ENCODE measurements at places on chromosomes 2 and 18.
A peak's percentile ranks its signal among the peaks of the same experiment; 100 is the strongest.

DNA sequence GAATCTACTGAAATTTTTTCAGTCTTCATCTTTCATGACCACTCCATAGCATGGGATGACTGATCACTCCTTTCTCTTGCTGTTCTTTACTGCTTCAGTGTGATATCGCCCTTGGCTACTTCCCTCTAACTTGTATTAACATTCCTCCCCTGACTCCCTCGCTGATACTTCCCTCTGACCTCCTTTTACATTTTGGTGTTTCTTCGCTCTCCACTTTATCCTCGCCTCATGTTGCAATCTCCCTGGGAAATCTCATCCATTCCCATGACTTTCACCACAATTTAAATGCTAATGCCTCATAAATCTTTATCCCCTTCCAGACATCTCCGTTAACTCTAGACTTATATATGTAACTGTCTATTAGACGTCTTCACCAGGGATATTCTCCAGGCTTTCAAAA lies 167.3 kb downstream of the IKZF2 start:
- no peak for DNase-seq

DNA sequence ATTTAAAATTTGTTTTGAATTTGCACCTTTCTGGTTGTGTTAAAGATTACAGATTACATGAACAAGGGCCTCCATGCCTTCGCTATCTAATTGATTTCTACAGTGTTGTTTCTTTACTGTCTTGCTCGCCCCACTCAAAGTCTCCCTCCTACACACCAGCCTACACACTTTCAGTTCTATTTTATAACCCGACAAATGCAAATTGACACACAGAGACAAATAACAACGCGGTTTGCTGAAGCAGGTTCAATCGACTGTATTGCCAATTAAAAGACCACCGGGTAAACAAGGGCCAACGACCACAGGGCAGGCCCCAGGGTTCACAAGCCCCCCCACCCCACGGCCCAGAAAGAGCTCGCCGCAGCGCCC lies 869 bp downstream of the STARD7 start:
- no peak for DNase-seq

DNA sequence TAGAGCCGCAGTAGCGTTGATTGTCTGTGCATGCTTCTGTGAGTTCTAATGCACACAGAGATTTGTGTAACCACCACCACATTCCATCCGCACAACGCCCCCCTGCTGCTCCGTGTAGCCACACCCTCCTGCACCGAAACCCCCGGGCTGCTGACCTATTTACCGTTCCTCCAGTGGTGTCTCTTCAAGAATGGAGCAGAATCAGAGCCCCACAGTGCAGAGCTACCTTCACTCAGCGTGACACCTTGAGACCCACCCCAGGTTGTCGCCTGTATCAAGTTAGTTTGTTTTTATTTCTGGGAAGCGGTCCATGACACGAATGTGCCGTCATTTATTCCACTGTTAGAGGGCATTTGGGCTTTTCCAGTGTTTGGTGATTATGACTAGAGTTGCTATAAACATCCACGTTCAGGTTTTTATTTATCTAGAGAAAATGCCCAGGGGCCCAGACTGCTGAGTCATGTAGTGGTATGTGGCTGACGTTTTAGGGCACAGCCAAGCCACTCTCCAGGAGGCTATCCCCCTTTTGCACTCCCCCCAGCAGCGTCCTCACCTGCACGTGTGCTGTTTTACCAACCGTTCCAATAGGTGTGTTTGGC lies 266.8 kb downstream of the NDUFA10 start:
- DNase-seq = no peak

GRCh38 chr2:12755384-12755783 lies 38.6 kb downstream of the TRIB2 start:
- no peak for DNase-seq

GRCh38 chr18:73778032-73778359 lies 369.6 kb downstream of the FBXO15 start:
- DNase-seq = no peak

- DNase-seq = no peak
Measured at GRCh38 chr2:85702172-85702571, 8.0 kb downstream of the GNLY start.

DNA sequence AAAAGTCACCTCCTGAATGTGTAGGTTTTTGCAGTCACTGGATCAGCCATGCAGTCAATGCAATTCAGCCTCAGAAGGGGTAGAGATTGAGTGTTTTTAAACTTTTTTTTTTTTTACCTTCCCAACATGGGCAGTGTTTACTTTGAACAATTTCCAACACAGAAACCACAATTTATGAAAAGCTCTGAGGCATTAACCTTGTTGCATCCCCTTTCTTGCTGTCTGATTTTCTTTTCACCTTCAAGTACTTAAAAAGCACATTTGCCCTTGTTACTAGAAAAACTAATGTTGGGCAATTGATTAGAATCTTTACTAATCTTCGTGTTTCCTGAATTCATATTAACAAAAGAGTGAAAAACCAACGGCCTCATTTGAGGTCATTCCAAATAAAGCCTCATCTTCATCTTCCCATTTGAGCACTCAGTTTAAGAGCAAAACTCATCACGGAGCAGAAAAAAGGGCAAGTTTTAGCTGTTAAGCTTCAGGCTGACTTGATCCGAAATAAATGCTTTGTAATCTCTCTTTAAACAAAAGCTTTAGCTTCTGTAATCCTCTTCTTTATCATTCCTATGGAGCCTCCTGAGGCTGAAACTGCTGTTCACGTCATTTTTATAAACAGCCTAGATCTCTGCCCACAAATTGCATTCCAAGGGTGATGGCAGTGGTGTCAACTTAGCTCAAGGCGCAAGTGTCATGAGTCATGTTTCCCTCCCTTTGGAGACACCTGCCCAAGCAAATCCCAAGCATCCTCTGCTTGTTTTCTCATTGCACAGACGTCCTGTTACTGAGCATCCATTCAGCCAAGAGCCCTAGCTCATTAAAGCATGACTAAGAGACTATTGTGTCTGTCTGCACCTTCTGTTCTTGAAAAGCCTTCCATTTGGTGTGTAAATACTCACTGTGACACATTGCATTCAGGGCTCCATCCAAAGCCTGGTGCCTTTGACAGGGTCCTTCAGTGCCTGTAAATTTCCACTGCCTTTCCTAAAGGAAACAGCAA lies 107.7 kb downstream of the HNMT start:
- DNase-seq = peak; percentile 92

DNA sequence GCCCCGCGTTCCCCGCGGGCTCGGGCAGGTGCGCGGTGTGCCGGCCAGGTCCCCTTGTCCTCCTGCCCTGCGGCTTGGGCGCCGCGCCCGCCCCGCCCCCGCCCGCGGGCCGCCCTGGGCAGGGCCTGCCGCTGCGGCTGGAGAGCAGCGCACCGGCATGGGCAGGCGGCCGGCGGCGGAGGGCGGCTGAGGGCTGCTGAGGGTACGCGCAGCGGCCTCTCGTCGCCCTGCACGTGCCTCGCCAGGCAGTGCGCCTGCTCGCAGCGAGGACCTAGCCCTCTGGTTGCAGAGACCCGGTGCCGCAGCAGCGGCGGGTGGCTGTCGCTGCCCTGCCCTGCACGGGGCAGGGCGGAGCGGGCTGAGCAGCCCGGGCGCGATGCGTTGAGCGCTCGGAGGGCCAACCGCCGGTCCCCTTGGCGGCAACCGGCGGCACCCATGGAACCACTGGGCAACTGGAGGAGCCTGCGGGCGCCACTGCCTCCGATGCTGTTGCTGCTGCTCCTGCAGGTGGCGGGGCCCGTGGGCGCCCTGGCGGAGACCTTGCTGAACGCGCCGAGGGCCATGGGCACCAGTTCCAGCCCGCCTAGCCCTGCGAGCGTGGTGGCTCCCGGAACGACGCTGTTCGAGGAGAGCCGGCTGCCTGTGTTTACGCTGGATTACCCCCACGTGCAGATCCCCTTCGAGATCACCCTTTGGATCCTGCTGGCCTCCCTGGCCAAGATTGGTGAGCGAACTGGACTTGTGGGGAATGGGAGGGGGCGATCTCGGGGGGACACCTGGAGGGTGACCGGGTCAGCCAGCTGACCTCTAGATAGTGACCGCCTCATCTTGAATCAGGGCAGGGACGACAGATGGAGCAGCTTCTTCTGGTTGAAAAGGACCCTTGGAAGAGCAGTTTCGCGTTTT lies at the start of gene SLC9A2:
TSS of gene SLC9A2 (plus strand) at position 140 of the 906 bp plus-strand sequence. CDS start at position 436, 296 bp downstream.
- no peak for DNase-seq

- no peak for DNase-seq
Measured at GRCh38 chr18:56891116-56891515, 240.0 kb downstream of the WDR7 start.

GRCh38 chr2:235934774-235935484 lies 233.3 kb downstream of the GBX2 start:
- no peak for DNase-seq
